Activated T-helper 1 cell treated with Interleukin-2 at 50 U/mL for 16 hours (primary cell): ENCODE measurements at places on chromosomes 5 and 9.

- DNase-seq = no peak
Observed at GRCh38 chr5:31656806-31657205, 17.9 kb downstream of the PDZD2 start.

DNA sequence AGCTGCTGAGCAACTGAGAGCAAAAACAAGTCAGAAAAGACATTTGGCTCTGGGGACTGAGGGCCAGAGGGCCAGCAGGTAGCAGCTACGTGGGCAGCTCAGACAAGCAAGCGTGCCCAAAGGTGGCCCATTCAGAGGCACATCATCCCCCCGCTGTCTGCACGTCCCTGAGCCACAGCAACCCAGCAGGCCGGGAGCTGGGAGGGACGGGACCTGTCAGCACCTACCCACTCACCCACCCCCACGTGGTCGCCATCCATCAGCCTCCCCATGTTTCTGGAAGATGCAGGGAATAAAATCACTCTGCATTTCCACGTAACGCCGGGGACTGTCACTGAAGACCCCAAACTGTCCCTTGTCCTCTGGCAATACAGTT lies 167.8 kb downstream of the COL23A1 start:
- DNase-seq = no peak

- no peak for DNase-seq
Observed at GRCh38 chr9:114789006-114789405, 16.8 kb downstream of the TNFSF15 start.

DNA sequence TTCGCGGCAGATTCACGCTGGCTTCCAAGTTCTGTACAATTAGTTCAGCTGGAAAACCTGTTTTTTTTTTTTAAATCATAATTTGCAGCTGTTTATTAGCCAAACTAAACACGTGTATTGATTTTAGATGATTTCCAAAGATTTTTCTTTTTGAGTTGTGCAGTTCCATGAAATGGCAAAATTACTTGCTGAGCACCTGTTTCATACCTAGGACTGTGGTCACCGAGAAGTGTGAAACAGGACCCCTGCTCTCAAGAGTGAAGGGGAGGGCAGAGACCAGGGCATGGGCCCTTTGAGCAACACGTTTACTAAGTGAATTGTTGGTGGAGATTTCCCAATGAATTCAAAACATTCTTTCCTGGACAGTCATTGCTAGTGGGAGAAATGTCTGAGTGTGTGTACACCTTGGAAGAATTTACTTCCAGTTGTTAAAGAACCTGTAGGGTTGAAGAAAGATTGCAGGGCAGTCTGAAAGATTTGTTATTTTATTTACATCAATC lies 688 bp downstream of the SNX24 start:
- no peak for DNase-seq

DNA sequence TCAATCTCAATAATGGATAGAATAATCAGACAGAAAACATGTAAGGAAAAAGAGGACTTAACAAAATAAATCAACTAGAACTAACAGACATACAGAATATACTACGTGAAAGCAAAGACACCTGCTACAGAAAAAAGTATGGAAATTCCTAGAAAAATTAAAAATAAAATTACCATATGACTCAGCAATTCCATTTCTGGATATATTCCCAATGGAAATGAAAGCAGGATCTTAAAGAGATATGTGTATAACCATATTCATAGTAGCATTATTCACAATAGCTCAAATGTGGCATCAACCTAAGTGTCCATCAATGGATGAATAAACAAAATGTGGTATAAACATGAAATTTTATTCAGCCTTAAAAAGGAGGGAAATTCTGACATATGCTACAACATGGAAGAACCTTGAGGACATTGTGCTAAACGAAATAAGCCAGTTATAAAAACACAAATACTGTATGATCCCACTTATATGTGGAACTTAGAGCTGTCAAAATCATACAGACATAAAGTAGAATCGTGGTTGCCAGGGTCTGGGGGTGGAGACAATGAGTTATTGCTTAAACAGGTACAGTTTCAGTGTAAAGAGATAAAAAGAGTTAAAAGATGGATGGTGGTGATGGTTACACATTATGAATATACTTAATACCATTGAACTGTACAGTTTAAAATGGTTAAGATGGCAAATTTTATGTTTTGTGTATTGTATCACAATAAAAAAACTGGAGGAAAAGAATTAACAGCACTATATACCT lies 6.9 kb downstream of the PLAA start:
- DNase-seq = no peak

GRCh38 chr9:75869236-75869635 lies 21.2 kb upstream of the PCSK5 start:
- no peak for DNase-seq

GRCh38 chr9:135791431-135792267 lies 89.7 kb downstream of the KCNT1 start:
- DNase-seq = no peak

DNA sequence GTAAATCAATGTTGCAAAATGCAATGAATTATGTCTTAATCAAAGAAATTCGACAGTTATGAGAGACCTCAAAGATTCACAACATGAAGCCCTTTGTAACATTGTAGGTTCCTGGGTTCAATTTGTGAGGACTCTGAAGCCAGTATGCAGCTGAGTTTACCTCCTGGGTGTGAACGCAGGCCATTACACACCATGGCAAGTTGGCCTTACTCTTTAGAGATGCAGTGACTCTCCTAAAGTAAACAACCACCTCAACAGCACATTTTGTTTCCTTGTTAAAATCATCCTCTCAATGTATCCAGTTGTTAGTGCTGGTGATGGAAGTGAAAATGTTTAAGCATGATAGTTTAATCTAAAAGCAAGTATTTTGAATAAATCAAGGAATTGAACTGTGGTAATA lies 73.8 kb downstream of the JAKMIP2 start:
- DNase-seq = no peak

GRCh38 chr5:36443941-36444340 lies 142.2 kb upstream of the RANBP3L start:
- DNase-seq = no peak

DNA sequence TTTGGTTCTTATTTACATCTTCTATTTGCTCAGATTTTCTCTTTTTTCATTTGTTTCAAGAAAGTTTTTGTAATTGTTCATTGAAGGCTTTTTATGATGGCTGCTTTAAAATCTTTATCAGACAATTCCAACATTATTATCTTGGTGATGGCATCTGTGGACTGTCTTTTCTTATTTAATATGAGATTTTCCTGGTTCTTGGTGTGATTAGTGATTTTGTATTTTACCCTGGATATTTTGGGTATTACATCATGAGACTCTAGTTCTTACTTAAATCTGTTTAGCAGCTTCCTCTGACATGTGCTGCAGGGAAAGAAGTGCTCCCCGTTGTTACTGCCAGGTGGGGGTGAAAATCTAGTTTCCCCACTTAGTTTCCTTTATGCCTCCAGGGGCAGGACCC lies 94.2 kb upstream of the ANKH start:
- no peak for DNase-seq

DNA sequence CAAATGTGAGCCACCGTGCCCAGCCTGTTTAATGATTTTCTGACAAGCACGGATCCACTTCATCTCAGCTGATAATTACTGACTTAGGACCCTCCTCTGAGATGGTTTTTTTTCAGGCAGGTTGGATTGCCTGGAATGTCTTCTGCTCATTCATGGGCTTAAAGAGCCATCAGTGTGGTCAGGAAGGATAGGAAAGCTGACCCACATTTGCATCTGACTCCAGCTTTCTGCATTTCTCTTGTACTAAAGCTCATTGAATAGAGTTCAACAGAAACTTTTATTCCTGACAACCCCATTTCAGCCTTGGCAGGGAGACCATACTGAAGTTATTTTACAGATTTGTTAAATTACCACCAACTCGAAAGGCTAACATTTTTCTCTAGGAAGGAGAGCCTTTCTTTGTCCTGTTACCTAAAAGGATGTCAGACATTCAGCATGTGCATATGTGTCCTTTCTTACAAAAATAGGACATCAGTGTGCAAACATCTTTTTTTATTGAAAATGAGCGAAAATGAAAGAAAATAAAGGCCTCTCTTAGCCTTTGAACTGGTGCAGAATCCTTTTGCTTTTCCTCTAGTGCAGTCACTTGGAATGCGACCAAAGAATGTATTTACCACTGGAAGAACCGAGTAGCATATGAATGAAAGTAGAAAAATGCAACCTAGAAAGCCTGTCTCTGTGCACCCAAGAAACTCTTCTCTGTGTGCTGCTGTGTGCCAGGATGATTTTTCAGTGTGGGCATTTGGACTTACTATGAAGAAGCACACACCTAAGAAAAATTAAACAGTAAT lies 26.6 kb downstream of the ADCY2 start:
- DNase-seq = no peak

- no peak for DNase-seq
Observed at GRCh38 chr5:129664336-129664937, 83.5 kb upstream of the MINAR2 start.

- no peak for DNase-seq
Observed at GRCh38 chr5:67065237-67065636, 131.4 kb downstream of the CD180 start.

- no peak for DNase-seq
Observed at GRCh38 chr5:79200573-79201183, 35.3 kb upstream of the JMY start.

DNA sequence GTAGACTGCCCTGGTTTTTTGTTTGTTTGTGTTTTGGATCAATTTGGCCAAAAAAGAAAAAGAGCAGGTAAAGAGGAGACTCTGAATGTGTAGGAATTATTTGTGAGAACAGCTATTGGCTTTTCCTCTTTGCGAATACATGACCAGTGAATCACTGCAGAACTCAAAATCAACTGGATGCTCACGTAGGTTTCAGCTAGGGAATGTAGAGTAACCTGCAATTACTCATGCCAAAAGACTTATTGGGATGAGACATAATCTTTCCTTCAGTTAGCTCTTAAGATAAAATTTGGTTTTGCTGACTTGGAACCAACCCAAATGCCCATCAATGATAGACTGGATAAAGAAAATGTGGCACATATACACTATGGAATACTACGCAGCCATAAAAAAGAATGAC lies 348.0 kb downstream of the NPR3 start:
- DNase-seq = no peak

GRCh38 chr5:77224672-77225355 lies 14.3 kb downstream of the PDE8B start:
- no peak for DNase-seq

DNA sequence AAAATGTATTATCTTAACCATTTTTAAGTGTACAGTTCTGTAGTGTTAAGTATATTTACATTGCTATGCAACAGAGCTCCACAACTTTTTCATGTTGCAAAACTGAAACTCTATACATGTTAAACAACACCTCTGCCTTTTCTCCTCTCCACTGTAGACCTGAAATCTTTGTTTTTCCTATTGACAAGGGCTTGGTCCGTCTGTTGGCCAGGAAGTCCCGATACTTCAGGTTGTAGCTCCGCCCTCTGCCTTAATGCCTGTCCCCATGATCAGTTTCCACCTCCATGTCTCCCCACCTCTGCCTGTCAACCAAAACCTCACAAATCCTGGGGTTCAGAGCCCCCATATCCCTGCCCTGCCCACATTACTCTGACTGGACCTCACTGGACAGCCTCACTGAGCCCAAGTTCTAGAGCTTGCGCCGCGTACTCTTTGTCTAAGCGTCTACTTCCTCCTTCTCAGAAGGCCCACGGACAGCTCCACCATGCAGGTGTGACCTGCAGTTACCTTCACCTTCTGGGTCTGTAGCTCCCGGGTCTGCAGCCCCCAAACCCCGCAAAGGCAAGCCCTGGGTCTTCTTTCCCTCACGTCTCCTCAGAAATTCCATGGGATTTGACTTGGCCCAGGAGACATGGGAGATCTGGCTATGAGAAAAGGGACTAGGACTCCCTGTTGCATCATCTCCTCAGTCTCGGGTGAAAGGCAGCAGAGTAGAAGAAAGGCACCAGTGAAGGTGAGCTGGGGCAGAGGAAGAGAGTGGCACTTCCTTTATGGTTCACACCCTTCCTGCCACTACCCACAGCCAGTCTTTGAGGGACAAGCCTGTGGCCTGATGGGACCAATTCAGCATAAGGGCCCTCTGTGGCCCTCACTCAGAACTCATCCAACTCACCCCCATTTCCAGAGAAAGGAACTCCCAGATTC lies 8.0 kb downstream of the GLIPR2 start:
- DNase-seq = no peak

- no peak for DNase-seq
Observed at GRCh38 chr5:72377910-72378638, 57.9 kb downstream of the PTCD2 start.

- no peak for DNase-seq
Observed at GRCh38 chr9:88706193-88707113, 171.5 kb downstream of the NXNL2 start.

DNA sequence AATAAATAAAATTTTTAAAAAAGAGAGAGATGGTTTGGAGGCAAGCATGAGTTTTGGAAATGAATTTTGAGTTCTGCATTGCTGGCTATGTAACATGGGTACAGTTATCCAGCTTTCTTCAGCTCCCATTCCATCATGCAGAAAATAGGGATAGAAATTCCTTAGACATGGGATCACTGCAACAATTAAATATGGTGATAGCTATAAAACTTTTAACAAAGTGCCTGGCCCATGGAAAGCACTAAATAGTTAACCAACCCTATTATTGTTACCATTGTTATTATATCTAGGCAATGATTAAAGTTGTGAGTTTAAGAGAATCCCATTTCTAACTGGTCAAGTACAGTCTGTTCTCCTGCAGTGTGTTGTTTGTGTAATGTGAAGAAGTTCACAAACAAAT lies 115.4 kb upstream of the GAS1 start:
- no peak for DNase-seq

DNA sequence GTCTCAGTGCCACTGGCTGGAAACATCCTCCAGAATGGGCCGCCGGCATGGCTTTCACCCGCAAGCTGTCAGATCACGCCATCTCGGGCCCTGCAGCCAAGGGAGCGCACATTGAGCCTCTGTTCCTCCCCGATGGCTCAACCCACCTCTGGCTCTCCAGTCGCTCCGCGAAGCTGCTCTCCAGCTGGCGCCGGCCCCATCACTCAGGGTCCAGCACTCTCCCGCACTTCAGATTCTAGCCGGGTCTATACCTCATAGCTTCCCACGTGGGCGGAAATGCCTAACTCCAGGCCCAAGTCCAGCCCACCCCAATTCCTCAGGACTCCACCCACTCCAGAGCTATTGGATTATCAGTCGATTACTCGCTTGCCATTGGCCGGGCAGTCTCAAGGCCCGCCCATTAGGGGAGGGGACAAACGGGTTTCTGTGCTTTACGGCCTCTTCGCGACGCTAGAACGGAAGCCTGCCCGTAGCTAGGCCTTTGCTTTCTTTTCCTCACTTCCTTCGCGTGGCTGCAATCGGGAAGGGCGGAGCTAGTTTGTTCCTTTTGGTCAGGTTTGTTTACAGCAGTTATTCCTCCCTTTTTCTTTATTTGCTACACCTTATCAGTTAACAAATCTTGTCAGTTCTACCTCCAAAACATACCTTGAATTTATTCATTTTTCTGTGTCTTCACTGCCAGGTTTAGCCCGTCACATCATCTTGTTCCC lies at the start of gene NOL6:
Gene NOL6 (minus strand): TSS at position 282 of the 710 bp plus-strand sequence. CDS start 82 bp downstream, at position 200.
- DNase-seq = peak; percentile 96
